A549 treated with DMSO at 1 μM for 4 hours (cell line): ENCODE measurements at places on chromosomes 16 and 17. TPM values are rescaled to one million over a fixed set of nuclear protein-coding genes. Genes with fewer than 3 reads are reported as not detected.

HOXB8 gene
- 6.1 to 9.0 TPM (median 7.9 TPM) in 5 replicates for total RNA-seq

NUTF2 gene
- total RNA-seq, result 229 to 266 TPM (median 237 TPM) in 5 replicates

CENPX gene
- 156 to 199 TPM (median 185 TPM) in 5 replicates for total RNA-seq

CCDC92B gene
- total RNA-seq, result 0.09 to 0.25 TPM (median 0.17 TPM) in 5 replicates

MYH10 gene
- 19.1 to 26.8 TPM (median 24.5 TPM) in 5 replicates for total RNA-seq

CIBAR2 gene
- total RNA-seq, result 0.10 TPM in 1 of 5 replicates, not detected in the others
